Progenitor cell of endocrine pancreas (in vitro differentiated cells): ENCODE measurements at places on chromosomes 4 and X.

GRCh38 chr4:130028552-130028951 is 932.6 kb downstream of the C4orf33 start:
- no peak for DNase-seq

GRCh38 chr4:97517939-97518338 is 625.3 kb downstream of the STPG2 start:
- DNase-seq = no peak

GRCh38 chr4:87978681-87979080 is 3.2 kb downstream of the SPP1 start:
- no peak for DNase-seq

GRCh38 chrX:22081475-22082092 is 49.5 kb downstream of the PHEX start:
- DNase-seq = peak; percentile 21

DNA sequence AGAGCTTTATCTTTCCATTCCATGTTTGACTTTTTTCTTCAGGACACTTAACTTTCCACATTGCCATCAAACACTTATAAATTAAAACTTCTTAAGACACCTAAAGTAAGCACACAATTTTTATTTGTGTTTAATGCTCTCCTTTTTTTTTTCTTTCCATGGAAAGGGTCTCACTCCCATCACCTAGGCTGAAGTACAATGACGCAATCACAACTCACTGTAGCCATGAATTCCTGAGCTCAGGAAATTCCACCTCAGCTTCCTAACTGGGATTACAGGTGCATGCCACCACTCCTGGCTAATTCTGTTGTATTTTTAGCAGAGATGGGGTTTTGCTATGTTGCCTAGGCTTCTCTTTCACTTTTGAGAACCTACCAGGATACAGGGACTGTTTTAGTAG is 7.3 kb downstream of the SMR3A start:
- no peak for DNase-seq

DNA sequence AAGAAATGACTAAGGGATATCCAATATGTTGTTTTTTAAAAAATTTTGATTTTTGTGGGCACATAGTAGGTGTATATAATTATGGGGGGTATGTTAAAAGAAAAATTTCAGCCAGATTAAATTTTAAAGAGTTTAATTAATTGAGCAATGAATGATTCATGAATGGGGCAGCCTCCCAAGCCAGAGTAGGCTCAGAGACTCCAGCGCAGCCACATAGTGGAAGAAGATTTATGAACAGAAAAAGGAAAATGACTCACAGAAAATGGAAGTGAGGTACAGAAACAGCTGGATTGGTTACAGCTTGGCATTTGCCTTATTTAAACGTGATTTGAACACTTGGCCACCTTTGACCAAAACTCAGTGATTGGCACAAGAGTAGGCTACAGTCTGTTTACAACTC is 91.7 kb downstream of the SPATA18 start:
- no peak for DNase-seq

DNA sequence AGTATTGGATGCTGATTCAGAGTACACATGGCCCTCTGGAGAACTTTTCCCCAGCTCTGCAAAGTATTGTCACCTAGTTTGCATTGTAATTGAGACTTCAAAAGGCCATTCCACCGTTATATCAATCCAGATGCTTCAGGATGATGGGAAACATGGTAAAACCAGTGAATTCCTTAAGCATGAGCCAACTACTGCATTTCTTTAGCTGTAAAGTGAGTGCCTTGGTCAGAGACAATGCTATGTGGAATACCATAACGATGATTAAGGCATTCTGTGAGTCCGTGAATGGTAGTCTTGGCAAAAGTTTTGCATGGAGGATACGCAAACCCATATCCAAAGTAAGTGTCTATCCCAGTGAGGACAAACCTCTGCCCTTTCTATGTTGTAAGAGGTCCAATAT is 355.2 kb downstream of the DCAF12L2 start:
- no peak for DNase-seq

GRCh38 chrX:31291131-31291530 is 219.3 kb upstream of the FTHL17 start:
- no peak for DNase-seq

GRCh38 chrX:53374923-53375322 is 47.5 kb downstream of the SMC1A start:
- no peak for DNase-seq

DNA sequence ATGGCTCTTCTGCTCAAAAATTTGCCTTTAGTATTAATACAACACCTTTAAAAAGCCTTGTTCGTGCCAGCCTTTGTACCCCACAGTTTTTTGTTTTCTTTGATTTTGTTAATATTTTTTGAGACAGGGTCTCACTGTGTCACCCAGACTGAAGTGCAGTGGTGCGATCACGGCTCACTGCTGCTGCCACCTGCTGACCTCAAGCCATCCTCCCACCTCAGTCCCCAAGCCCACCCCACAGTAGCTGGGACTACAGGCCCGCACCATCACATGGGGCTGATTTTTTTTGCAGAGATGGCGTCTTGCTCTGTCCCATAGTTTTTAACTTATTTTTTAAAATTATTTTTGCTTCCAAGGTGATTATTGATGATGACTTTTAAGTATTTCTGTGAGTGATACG is 134.0 kb downstream of the HTR2C start:
- peak; percentile 17 for DNase-seq

DNA sequence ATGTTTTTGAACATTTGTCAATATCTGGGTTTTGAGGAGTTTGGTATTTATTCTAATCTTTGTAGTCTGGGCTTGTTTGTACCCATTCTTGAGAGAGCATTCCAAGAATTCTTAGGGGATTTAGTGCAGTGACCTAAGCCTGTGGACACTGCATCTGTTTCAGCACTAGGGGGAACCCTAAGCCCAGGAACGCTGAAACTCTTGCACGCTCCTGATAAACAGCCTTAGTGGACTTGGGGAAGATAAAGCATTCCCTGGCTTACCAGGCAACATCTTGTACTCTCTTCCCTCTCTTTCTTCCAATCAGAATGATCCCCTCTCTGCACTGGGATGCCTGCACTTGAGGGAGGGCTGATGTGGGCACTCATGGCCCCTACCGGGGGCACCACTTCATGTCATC is 654.9 kb upstream of the HTR2C start:
- peak; percentile 38 for DNase-seq

DNA sequence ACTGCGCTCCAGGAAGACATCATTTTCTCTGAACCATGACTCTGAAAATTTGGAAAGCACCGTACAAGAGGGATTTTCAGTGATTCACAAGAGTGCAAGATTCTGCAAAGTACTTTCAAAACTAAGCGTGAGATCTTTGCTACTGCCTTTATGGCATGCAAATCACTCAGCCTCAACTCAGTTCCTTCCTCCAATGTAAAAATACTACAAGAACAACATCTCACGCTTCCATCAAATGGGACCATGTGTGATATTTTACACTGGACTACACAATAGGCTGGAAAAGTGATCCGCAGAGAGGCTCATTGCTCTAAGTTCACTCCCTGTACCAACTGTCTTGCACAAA is 674 bp upstream of the IL15 start:
- no peak for DNase-seq
